ENCODE measurements at places on chromosomes 5 and 9. TPM values are rescaled to one million over a fixed set of nuclear protein-coding genes. Genes with fewer than 3 reads are reported as not detected.

Gene TAF11L5
- not detected for polyA plus RNA-seq

Gene MSX2
- polyA plus RNA-seq, result not detected

Gene FBLL1
- not detected for polyA plus RNA-seq

Gene ANKRD55
- 5.7 TPM for polyA plus RNA-seq

Gene PSAT1
- polyA plus RNA-seq, result 32.7 TPM

Gene IQGAP2
- 70.2 TPM for polyA plus RNA-seq

Gene FOXI1
- polyA plus RNA-seq, result not detected

Gene CD14
- 1.6 TPM for polyA plus RNA-seq

Gene GARNL3
- 0.69 TPM for polyA plus RNA-seq

Gene DMGDH
- polyA plus RNA-seq, result 0.33 TPM

Gene SPINK6
- polyA plus RNA-seq, result not detected
